ENCODE measurements at places on chromosomes 1 and 21.

- DNase-seq: no peak
Observed at GRCh38 chr21:16179773-16180172, 450.0 kb downstream of the USP25 start.

- DNase-seq: no peak
Observed at GRCh38 chr1:6577831-6578525, 1.8 kb upstream of the ZBTB48 start.

GRCh38 chr1:19122668-19123067 lies 87.4 kb downstream of the UBR4 start:
- DNase-seq: no peak

DNA sequence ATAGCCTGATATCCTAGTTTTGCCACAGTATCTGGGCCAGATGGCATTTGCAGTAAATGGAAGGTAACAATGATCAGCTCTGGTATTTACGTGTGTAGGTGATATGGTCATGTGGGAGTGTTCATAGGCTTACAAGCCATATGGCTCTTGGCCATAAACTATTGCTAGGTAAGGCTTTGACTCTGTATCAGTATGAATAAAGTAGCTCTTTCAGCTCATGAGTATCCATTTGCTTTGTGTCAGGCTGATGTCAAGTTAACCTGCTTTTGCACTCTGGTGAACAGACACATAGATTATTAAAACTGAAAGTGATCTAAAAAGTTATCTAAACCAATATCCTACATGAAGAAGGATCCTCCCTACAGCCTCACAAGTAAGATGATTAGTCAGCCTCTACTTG lies 69.0 kb downstream of the DDR2 start:
- no peak for DNase-seq

DNA sequence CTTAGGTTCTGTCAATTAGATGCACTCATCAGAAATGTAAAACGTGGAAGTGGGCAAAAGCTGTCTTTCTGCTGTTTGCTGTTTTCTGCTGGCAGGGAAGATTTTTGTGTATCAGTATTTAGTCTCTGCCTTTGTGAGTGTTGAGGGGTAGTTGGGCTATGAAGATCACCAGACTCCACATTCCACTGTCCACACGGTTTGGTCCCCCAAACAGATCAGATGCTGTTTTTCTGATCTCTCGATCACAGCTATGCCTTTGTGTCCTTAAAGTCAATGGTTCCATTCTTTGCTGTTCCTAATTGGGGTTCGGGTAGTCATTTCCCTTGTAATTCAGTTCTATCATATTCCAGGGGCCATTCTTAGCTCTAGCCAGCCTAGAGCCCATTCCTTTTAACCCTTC lies 27.0 kb upstream of the NPL start:
- no peak for DNase-seq

- DNase-seq: no peak
Observed at GRCh38 chr21:38500073-38500472, 1.8 kb upstream of the ERG start.

DNA sequence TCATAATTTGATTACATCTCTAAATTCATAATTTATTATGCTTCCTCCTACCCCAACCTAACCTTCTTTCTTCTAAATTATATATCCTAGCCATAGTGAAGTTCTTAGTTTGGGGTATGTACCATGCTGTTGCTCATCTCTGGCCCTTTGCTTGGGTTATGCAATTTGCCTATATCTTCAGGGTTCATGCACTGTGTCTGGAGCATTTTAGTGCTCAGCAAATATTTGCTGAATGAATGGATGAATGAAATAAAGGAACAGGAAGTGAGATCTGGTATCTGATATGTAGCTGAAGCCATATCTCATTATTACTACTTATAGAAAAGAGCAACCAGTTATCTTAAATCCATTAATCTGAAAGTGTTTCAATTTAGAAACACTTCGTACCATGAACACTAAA lies 137.6 kb downstream of the GPATCH2 start:
- DNase-seq: no peak

DNA sequence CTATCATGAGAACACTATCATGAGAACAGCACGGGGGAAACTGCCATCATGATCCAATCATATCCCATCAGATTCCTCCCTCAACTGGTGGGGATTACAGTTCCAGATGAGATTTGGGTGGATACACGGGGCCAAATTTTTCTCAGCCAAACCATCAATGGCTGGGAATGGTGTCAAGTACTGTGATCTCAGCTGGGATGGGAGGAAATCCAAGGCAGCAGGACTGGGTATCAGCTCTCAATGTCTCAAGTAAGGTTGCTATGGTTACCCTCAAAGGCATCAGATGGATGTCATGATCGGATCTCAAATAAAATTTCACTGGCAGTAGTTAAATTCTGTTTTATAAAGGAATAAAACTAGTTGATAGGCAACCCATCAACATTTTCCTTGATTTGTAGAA lies 399.0 kb downstream of the KCNT2 start:
- no peak for DNase-seq

DNA sequence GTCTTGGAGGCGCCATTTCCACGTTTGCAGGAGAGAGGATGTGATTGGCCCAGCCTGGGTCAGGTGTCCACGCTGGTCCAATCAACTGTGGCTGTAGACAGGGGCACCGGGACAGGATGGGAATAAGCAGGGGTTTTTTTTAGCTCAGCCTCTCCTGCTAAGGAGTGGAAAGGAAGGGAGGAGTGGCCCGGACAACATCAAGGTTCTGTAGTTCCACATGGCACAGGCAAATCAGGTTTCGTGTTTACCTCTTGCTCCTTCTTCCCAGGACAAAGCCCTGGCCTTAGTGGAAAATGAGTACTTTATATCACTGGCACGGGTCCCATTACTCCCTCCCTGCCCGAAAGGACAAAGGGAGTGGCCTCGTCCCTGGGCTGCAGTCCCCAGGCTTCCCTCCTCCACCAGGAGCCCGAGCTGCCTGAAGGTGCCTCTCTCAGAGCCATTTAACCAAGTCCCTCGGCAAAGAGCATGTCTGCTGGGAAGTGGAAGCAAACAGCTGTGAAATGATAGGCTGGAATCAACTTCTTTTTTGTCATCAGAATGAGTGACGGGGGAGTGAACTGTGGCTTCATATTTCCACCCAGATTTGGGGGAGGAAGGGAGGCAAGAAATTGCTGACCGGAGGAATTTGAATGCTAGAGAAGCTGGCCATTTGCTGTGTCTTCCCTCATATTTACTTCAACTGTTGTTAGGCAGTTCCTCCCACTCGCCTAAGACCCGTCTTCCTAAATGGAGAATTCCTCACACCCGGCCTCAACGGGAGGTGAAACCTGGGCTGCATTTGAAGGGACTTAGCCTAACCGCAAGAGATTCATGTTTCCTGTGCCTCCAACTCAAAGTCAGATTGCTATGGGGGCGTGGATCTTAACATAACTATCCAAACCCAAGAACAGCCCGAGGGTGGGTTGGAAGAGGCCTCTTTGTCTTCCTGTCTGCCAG lies 84.9 kb upstream of the SLC44A3 start:
- no peak for DNase-seq

DNA sequence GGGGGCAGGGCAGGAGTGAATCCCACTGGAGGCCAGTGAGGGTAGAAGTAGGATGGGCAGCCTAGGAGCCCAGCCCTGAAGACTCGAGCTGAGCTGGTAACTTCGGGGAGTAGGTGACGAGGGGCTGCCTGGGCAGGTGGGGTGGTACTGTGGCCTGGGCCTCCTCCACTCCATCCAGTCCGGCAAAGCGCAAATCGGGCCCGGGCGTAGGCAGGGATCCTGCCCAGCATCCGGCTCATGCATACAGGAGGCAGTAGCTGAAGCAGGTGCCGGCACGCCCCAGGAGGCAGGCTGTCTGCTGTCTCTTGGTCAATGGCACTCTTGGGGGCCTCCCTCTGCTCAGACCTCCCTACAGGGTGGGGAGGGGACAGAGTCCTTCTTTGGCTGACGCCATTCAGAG lies 1.3 kb upstream of the TNFRSF25 start:
- no peak for DNase-seq

GRCh38 chr1:220999872-221000863 lies 120.9 kb downstream of the HLX start:
- DNase-seq: no peak

DNA sequence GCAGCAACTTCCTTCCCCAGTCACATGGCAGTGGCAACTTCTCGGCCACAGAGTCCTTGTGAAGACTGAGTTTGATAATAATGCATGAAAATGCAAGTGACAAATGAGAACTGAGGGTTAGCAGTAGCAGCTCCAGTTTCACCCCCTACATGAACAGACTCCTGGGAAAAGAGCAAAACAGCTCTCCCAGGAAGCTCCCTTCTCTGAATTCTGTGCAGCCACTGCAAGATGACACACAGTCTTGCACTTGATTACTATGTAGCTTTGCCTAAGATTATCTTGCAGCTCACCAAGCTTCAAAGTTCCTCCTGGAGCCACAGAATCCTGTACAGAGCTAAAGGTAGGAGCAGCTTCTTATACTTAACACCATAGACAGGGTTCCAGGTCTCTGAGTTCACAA lies 4.7 kb downstream of the PGBD5 start:
- no peak for DNase-seq

DNA sequence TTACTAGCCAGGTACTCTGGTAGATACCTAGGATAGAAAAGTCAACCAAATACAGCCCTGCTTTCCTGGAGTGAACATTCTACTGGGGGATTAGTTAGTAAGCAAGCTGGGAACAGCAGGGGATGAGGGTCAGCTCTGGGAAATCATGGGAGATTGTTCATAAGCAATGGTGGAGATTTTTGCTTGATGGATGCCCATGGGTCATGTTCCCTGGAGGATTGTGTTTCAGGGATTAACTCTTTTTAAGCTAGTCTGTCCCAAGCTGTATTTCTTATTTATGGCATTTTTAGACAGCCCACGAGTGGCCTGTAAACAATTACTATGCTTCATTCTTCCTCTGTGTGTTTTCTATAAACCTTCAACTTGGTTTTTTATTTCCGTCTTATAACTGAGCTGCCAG lies 18.9 kb downstream of the CACHD1 start:
- DNase-seq: no peak

- no peak for DNase-seq
Observed at GRCh38 chr1:27301052-27301422, 20.9 kb upstream of the TMEM222 start.

Measured in activated T-cell treated with anti-CD3 and anti-CD28 coated beads, Interleukin-2, amount 50 U/mL, for 48 hours (primary cell).